A549 treated with RU486 at 1 μM for 4 hours (cell line): ENCODE measurements at places on chromosomes 6 and 20. TPM values are rescaled to one million over a fixed set of nuclear protein-coding genes. Genes with fewer than 3 reads are reported as not detected.

Gene KCNG1
- 13.9 to 24.3 TPM (median 18.1 TPM) in 5 replicates for total RNA-seq

Gene NRN1
- 0.45 to 0.69 TPM (median 0.50 TPM) in 5 replicates for total RNA-seq

Gene CCN6
- total RNA-seq: not detected in 5 replicates

Gene TAGAP
- not detected in 5 replicates for total RNA-seq

Gene ADTRP
- total RNA-seq: 0.37 to 1.0 TPM (median 0.64 TPM) in 5 replicates

Gene LPA
- 0.09 to 0.10 TPM in 2 of 5 replicates, not detected in the others for total RNA-seq

Gene MRPS18A
- total RNA-seq: 45.6 to 50.2 TPM (median 46.5 TPM) in 5 replicates

Gene THBS2
- 0.02 TPM in 1 of 5 replicates, not detected in the others for total RNA-seq

Gene TCF21
- 0.03 to 0.11 TPM (median 0.09 TPM) in 5 replicates for total RNA-seq

Gene ABHD12
- 76.5 to 112 TPM (median 100 TPM) in 5 replicates for total RNA-seq

Gene SNX3
- 52.1 to 119 TPM (median 111 TPM) in 5 replicates for total RNA-seq

Gene APCDD1L
- 0.10 TPM in 1 of 5 replicates, not detected in the others for total RNA-seq

Gene FRMD1
- total RNA-seq: 0.01 to 0.12 TPM (median 0.06 TPM) in 3 of 5 replicates, not detected in the others

Gene MPIG6B
- not detected in 5 replicates for total RNA-seq

Gene GRM4
- total RNA-seq: 0.05 to 0.10 TPM (median 0.07 TPM) in 3 of 5 replicates, not detected in the others

Gene POPDC3
- total RNA-seq: 21.6 to 30.9 TPM (median 29.2 TPM) in 5 replicates
